NCI-H187 (cell line): ENCODE measurements at places on chromosomes 16 and 17.
A peak's percentile ranks its signal among the peaks of the same experiment; 100 is the strongest.

DNA sequence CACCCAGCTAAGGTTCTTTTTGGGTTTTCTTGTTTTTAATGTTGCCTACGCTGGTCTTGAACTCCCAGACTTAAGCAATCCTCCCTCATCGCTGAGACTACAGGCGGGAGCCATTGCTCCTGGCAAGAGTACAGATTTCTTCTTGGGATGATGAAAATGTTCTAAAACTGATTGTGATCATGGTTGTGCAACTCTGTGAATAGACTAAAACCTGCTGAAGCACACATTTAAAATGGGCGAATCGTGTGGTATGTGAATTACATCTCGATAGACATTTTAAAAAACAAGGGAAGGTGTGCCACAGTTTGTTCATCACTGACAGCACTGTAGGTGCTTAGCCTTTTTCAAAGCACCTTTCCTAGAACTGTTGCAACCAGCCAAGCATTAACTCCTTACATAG is 48.8 kb upstream of the CDH3 start:
- no peak for DNase-seq

DNA sequence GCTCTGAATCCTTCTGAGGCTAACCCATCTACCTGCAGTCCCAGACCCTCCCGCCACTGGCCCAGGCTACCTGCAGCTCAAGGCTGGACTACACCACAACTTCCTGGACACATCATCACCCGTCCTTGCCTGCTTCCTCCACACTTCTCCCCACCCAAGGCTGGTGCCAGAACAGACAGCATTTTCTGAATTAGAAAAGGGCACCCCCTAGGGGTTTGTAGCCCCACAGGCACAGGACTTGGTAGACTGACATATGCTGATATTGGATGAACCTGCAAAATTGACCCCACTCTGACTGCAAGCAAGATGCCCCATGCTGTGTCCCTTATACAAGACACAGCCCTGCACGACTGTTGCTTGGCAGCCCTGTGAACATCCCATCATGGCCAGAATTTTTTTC is 271.5 kb upstream of the C16orf82 start:
- DNase-seq, result no peak

DNA sequence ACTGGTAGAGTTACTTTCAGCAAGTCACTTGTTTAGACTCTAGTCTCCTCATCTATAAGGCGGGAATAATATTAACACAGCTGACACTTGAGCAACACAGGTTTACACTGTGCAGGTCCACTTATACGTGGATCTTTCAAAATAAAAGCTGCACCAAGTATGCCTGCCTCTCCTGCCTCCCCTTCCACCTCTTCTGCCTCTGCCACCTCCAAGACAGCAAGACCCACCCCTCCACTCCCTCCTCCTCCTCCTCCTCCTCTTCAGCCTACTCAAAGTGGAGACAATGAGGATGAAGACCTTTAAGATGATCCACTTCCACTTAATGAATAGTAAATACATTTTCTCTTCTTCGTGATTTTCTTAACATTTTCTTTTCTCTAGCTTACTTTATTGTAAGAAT is 285.6 kb downstream of the FTO start:
- no peak for DNase-seq

GRCh38 chr17:32319548-32319905 is 22.4 kb downstream of the C17orf75 start:
- DNase-seq, result peak; percentile 14

DNA sequence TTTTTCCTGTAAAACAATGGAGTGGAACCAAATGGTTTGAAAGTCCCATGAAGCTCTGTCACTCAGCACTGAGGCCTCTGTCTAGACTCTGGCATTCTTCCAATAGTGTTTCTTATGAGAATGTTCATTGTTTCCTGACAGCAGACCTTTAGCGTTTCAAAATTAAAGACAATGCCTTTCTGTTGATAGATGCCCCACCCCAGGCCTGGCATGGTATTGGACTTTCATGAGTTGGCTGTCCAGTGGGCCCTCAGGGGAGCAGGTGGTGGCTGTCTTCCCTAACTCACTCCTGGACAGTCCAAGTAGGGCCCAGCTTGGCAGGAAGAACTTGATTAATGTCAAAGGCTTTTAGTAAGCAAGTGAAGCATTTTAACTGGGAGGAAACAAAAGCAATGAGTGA is 186.5 kb upstream of the CCL2 start:
- DNase-seq, result peak; percentile 14

DNA sequence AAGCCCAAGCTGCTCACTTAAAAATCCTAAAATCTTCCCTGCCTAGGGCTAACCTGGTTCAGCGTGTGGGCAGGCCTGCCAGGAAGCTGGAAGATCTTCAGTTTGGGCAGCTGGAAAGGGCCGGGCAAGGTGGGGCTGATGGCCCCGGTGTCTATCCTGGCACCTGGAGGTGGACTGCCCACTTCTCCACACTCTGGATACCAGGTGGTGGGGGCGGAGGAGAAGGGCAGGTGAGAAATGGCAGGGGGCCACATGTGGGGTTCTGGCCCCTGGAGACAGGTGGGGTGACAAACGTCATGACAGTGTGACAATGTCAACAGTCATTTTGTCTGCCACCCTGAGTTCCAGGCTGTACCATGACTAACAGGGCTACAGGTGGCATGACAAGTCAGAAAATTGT is 78.5 kb upstream of the C16orf82 start:
- DNase-seq, result no peak

GRCh38 chr16:86031141-86031678 is 132.2 kb downstream of the IRF8 start:
- no peak for DNase-seq

DNA sequence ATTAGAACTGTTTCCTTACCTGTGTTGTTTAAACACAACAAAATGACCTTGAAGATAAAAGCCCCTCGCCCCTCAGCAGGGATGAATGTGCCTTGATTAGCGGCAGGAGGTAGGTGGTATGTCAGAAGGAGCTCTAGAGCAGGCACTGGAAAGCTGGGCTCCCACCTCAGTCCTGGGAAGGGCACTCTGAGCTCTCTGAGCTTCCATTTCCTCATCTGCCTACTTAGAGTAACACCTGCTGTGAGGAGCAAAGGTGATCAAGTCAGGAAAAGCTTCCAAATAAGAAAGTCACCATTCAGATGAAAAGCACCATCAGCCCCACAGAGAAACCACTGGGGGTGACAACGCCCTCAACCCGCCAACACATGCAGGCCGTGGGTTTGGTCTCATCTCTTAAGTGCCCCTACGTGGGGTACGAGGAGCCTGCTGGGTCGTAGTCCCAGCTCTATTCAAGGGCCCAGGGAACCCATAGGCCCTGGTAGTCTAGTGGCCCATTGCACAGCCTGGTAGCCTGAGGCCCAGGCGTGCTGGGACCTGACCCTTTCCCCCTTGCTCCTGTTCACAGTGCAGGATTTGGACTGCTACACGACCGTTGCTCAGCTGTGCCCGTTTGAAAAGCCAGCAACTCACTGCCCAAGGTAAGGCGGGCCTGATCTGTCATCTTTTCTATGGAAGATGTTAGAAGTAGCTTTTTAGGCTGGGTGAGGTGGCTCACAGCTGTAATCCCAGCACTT is 57.3 kb downstream of the CRISPLD2 start:
- no peak for DNase-seq

DNA sequence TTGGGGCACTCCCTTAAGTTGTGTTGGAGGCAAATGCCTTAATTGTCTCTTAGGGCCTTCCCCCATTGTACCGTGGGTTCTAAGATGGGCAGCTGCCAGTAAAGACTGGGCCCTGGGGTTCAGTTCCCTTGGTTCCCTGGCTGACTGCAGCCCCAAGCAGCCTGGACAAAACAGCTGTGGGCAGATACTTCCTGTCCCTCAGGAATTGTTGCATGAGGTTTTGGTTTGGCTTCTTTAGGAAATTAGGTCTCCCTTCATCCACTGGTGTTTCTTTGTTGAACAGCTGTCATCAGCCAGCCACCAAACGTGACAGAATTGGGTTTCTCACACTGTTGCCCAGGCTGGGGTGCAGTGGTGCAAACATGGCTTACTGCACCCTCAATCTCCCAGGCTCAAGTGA is 42.0 kb upstream of the ETV4 start:
- no peak for DNase-seq

- no peak for DNase-seq
These were observed 74.9 kb upstream of the ZFHX3 start for GRCh38 chr16:73122604-73123391.

DNA sequence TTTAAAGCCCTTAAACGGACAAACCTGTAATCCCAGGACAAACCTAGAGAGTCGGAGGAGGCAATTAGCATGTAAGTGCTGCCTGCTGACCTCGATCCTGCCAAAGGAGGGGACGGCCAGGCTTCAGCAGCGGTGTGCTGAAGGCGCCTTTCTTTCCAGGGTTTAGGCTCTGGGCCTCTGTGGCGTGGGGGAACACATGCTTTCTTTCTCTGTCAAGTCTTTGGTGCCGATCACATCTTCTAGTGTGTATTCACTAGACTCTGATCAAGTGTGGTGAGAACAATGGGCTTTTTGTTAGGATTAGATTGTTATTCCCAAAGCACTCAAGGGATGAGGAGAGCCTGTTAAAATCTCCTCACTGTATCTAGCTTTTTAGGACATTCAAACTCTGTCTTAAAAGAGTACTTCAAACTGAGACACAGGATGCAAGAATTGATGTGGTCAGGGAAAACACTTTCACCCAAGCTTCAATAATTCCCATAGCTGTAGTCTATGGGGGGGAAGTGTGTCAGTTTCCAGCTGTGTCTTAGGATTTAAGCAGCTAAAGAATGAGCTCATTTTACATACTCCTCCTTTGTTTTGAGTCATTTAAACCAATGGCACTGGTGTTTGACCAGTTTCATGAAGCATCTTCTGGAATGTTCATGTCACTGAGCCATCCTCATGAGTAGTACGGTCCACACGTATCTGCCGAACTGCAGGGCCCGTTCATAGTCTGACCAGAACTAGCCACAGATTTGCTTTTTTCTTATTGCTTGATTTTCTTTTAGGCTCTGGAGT is 51.2 kb downstream of the RPA1 start:
- no peak for DNase-seq

DNA sequence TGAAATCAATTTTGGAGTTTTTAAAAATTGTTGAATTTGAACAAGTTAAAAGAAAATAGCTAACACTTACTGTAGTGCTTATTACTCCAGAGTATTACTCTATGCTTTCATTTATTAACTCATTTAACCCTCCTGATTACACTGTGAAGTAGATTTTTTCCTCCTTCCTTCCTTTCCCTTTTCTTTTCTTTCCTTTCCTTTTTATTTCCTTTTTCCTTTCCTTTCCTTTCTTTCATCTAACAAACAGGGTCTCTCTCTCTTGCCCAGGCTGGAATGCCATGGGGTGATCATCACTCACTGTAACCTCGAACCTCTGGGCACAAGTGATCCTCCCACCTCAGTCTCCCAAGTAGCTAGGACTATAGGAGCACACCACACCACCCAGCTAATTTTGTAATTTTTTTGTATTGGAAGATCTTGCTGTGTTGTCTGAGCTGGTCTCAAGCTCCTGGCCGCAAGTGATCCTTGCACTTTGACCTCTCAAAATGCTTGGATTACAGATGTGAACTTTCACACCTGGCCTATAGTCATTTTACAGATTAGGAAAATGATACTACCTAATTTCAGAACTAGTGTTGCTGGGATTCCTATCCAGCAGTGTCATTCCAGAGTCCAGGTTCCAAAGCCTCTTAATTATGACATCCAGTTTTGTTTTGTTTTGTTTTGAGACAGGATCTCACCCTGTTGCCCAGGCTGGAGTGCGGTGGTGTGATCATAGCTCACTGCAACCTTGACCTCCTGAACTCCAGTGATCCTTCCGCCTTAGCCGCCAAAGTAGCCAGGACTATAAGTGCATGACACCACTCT is 59.9 kb downstream of the TAOK1 start:
- no peak for DNase-seq

DNA sequence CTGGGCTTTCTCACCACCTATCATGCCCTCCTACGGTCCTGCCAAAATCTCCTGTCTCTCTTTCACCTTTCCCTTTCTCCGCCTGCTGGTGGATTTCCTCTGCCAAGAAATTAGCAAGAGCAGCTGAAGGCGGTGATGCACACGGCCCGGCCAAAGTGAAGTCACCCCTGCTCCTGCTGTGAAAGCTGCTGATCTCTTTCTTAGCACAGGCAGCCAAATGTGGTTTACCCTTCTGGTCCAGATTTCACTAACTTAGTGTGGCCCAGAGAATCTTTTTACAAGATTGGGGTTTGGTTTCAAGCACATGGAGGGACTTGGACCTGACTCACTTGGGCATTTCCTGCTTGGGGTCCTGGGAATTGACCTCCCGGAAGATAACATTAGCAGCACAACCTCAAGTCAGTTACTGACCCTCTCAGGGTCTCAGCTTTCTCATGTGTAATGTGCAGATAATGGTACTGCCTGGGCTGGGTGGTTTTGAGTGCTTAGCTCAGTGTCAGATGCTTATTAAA is 155.7 kb downstream of the SOCS1 start:
- DNase-seq, result no peak

- DNase-seq, result no peak
These were observed 55.9 kb downstream of the ANKRD11 start for GRCh38 chr16:89434490-89434889.
